ENCODE measurements at places on chromosomes 4 and X.

DNA sequence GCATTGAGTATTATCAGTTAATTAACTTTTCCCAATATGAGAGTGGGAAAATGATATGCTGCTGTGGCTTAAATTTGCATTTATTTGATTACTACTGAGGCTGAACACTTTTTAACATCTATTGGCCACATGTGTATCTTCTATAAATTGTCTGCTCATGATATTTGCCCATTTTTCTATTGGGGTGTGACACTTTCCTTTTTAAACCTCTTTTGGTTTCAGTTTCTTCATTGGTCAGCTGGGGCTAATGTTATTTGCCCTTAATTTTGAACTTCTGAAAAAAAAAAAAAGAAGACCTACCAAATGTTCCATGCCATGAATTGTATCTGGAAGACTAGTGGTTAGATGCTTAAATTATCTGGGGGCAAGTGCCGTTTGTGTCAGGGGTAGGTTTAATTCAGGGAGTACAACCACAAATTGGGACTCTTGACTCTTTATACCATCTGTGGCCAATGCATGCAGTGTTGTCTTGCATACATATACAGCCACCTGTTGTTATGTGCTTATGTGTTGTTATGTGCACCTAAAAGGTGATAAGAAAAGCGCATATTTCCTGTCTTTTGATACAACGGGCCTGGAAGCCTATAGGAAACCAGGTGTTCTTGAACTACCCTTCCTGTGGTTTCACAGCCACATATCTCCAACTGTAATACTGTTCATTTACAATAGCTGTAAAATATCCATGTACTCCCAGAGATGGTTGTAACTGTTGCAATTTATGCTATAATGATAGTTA, 49.0 kb downstream of the SH2D1A start:
- no peak for DNase-seq
- H3K27me3 ChIP-seq: no peaks in the 10 kb centered on the region
- no peak overlapping the region for H3K27ac ChIP-seq
- H3K4me1 ChIP-seq: no peaks in the 10 kb centered on the region

DNA sequence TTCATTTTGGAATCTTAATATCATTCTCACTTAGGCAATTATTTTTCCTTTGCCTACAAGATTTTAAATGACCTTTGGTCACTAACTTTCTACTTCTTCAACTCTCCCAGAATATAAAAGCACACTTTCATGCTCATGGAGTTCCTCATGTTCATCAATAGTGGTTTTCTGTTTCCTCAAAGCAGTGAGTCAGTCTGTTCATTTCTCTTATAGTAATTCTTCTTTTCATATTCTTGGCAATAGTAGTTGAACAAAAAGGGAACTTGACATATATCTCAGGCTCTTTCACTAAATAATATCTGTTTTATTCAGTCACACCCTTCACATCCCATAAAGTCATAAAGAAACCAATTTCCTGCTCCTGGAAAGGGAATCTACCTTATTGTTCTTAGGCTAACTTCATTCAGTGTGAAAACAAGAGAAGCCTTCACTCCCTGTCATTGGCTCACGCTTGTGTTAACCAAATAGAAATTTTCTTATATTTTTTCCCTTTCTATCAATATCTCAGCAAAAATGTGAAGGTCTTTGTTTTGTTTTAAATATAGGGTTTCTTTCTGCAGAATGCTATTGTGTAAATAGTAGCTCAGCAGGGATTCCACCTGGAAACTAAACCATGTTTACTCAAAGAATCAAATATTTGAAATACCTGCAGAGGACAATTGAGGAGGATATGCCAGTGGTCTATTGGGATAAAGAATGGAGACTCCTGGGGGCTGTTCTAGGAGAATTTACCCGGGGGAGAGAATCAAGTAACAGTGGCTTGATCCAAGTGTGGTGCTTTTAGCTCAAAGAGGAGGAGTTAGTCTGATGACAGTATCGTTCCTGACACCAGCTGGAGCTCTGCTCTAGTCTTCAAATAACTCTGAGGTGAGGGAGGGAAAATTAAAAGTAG, 13.4 kb upstream of the TNIP3 start:
- no peak overlapping the region for H3K27ac ChIP-seq
- no peak overlapping the region for H3K4me3 ChIP-seq
- no peak for DNase-seq
- no peaks in the 10 kb centered on the region for H3K36me3 ChIP-seq

DNA sequence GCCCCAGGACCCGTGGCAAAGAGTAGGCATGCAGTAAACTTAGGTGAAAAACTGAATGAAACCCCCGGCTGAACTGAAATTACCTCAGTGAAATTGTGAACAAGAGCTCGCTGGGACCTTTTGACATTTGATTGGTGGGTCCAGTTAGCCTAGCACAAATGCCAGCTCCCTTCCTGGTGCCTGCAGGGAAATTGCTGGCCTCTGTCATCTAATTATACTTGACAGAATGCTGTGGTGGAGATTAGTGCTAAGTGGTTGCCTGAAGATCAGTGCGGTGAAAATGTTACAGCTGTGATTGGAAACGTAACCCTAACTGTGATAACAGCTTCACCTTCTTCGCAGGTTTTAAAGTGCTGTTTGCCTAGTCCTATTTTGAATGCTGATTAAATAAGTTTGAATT, 43.0 kb downstream of the ADD1 start:
- H3K36me3 ChIP-seq: no peaks in the 10 kb centered on the region
- no peaks in the 10 kb centered on the region for H3K27me3 ChIP-seq
- no peaks in the 10 kb centered on the region for H3K4me1 ChIP-seq
- no peak overlapping the region for H3K4me3 ChIP-seq

DNA sequence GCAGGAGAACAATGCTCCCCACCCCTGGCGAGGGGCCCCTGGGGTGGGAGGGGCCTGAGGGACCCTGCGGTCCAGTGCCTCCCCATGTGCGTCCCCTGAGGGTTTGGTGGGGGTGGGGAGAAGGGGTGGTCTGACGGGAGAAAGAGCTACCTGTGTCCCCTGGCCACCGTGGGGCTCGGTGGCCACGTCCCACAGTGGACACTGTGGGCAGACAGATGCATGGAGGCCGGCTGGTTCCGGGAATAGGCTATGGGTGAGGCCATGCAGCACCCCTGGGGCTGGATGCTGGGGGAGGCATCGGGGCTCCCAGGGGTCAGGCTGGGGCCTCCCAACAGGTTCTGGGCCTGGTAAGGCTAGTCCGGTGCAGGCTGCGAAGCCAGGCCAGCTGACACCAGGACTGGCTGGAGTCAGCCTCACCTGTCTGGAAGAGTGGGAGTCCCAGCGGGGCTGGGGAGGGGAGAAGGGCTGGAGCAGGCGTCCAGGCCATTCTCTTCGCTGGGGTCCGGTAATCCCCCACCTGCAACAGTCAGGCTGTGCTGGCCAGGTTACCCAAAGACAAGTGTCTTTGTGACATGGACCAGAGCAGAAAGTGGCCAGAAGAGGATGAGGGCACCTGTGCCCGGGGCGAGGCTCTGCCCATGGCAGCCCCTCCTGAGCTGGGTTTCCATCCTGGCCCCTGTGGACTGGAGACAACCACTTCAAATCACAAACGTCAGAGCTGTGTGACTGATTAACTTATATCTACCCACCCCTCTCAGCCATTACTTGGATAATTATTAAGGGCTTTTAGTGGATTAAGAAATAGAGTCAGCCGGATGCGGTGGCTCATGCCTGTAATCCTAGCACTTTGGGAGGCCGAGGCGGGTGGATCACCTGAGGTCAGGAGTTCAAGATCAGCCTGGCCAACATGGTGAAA, 1.4 kb upstream of the FAM53A start:
- H3K27me3 ChIP-seq: no peaks in the 10 kb centered on the region
- peak overlapping the region; percentile 80 for H3K27ac ChIP-seq
- H3K4me3 ChIP-seq: no peak overlapping the region

DNA sequence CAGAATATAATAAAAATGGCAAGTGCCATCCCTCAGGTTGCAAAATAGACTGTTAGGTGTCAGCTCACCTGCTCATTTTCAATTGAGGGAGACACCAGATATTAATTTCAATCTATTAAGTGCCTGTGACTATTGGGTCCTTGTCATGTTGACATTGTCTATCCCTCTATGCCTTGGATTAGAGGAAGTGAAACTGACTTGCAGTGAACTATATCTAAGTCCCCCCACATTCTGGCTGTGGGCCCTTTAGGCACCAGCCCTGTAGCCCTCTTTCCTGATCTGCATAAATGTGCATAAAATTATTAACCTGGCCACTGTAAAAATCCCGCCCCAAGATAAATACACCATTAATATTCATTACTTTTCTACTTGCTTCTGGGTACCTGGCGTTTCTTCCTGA, 293.0 kb upstream of the CLNK start:
- H3K4me3 ChIP-seq: no peak overlapping the region
- no peak for DNase-seq
- H3K27me3 ChIP-seq: no peaks in the 10 kb centered on the region
- no peak overlapping the region for H3K27ac ChIP-seq
- H3K4me1 ChIP-seq: no peaks in the 10 kb centered on the region

DNA sequence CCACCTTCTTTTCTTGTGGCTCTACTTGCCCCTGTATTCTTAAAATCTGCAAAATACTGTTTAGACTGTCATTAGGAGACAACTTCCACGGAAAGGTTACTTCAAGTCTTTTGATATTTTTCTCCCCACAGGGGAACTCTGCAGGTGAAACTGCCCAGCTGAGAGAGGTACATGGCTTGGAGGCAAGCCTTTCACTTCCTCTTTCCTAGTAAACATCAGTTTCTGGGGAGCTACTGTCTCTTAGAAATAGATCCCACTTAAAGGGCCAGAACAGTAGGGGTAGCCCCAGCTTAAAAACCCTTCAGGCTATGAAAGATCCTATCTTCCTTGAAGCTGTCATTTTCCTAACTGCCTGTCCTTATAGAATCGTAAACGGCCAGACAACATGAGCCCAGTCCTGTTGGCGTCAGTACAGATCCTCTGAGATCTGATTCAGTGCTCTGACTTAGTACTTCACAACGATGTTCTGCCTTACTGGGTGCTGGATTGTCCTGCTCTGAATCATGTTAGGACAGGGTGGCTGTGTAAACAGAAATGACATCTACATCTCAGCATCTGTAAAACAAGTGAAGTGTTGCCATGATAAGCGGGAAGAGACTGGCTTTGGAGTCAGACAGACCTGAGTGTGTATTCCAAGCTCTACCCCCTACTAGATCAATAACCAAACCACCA, 102.1 kb downstream of the ITIH6 start:
- H3K27me3 ChIP-seq: no peaks in the 10 kb centered on the region
- no peaks in the 10 kb centered on the region for H3K36me3 ChIP-seq
- DNase-seq: no peak
- H3K4me1 ChIP-seq: no peaks in the 10 kb centered on the region
- H3K4me3 ChIP-seq: no peak overlapping the region

GRCh38 chrX:11478026-11478425, 184.8 kb downstream of the AMELX start:
- no peaks in the 10 kb centered on the region for H3K36me3 ChIP-seq
- no peak overlapping the region for H3K27ac ChIP-seq
- no peak overlapping the region for H3K4me3 ChIP-seq
- no peaks in the 10 kb centered on the region for H3K4me1 ChIP-seq
- no peak for DNase-seq

DNA sequence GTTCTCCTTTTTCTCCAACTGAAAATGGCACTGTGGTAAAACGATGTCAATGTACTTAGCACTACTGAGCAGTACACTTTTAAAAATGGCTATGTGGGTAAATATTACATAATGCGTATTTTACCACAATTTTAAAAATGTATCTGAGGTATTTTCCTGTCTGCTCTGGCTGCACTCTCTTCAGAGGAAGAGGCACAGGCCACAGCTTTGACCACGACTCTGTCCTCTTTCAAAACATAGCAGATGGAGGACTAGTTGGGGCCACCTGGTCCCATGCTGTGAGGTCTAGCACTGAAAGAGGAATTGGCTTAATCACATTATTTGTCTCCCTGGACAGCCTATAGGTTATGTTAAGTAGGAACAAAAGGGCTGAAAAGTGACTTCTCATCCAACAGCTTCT, 5.2 kb downstream of the KCNE5 start:
- no peak overlapping the region for H3K27ac ChIP-seq
- H3K27me3 ChIP-seq: no peaks in the 10 kb centered on the region
- no peaks in the 10 kb centered on the region for H3K36me3 ChIP-seq
- no peak overlapping the region for H3K4me3 ChIP-seq
- H3K4me1 ChIP-seq: no peaks in the 10 kb centered on the region

DNA sequence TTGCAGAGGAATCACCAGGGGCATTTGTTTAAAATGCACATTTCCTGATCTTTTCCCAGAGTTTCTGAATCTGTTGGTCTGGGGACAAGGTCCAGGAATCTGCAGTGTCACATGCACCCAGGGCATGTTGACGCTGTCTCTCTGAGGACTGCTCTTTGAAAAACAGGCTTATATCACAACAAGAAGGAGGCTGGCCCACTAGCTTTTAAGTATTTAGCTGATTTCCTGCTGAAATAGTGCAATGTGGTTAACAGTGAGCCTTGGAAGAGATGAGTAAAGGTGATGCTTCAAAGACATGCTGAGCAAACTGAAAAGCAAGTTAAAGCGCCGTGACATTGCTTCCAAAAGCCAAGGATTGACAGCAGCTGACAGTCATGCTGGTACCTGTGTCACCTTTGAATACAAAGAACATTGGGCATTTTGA, 18.6 kb upstream of the SEPSECS start:
- no peak overlapping the region for H3K27ac ChIP-seq
- H3K4me1 ChIP-seq: no peaks in the 10 kb centered on the region
- no peaks in the 10 kb centered on the region for H3K27me3 ChIP-seq

DNA sequence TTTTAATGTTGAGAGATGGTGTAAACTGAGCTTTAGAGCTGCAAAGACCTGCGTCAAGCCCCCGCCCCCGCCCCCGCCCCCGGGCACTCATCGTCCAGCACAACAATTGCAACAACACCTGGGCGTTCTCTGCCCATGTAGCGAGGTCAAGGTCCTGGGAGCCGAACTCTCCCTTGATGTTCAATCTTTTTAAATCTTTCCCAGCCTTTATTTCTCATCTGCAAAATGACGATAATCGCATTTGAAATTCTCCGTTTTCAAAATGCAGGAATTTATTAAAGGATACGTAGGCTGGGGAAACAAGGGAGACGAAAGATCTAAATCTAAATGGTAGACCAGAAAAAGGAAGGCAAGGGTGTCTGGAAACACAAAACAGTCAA, 648 bp upstream of the MSMO1 start:
- H3K36me3 ChIP-seq: no peaks in the 10 kb centered on the region
- no peaks in the 10 kb centered on the region for H3K27me3 ChIP-seq
- no peak for DNase-seq
- H3K4me3 ChIP-seq: peak overlapping the region; percentile 79

GRCh38 chr4:85557016-85557901, 82.3 kb downstream of the ARHGAP24 start:
- no peak overlapping the region for H3K4me3 ChIP-seq
- H3K4me1 ChIP-seq: no peaks in the 10 kb centered on the region
- no peaks in the 10 kb centered on the region for H3K27me3 ChIP-seq
- H3K36me3 ChIP-seq: no peaks in the 10 kb centered on the region

DNA sequence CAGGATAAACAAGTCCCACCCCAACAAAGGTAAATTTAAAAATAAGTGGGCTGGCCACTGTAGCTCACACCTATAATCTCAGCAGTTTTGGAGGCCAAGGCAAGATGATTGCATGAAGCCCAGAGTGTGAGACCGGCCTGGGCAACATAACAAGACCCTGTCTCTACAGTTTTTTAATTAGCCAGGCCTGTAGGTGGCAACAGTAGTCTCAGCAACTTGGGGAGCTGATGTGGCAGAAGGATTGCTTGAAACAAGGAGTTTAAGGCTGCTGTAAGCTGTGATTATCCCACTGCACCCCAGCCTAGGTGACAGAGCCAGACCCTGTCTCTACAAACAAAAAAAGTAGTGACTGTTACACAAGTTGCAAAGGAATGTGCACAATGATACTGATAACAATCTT, 74.6 kb upstream of the FAAH2 start:
- DNase-seq: no peak
- no peak overlapping the region for H3K27ac ChIP-seq
- H3K36me3 ChIP-seq: no peaks in the 10 kb centered on the region
- H3K4me3 ChIP-seq: no peak overlapping the region
- no peaks in the 10 kb centered on the region for H3K27me3 ChIP-seq
- H3K4me1 ChIP-seq: no peaks in the 10 kb centered on the region

GRCh38 chr4:108385076-108385475, 216.3 kb upstream of the LEF1 start:
- H3K36me3 ChIP-seq: no peaks in the 10 kb centered on the region
- no peaks in the 10 kb centered on the region for H3K4me1 ChIP-seq
- no peak for DNase-seq
